ENCODE measurements at places on chromosomes 1 and 21.
A peak's percentile ranks its signal among the peaks of the same experiment; 100 is the strongest.

DNA sequence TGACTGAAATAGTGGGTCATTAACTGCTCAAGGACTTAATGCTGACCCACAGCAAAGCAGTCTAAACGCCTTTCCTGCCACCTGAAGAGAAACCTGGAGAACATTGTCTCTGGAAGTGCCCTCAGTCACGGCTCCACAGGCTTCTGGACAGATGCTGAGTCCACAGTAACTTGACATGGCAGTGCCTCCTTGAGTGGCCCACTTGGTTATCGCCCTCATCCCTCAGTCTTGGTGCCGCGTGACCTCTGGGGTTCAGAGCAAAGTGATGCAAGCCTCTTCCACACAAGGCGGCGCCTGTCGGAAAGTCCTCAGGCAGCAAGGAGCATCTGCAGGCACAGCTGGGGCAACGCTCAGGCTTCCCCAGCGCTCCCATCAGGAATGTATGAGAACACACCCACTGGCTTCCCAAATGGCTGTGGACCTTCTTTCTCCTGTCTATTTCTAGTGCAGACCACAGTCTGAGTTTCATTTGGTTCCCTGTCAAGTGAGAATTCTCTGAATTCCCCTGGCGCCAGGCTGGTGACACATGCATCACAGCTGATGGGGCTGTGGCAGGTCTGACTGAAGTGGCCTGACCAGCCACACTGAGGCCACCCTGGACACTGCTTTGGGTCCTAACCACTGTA lies 13.0 kb upstream of the ANGPTL7 start:
- DNase-seq = no peak

- DNase-seq = no peak
Observed at GRCh38 chr1:100585786-100586185, 47.8 kb downstream of the GPR88 start.

GRCh38 chr21:33699277-33699676 lies 57.0 kb downstream of the ITSN1 start:
- DNase-seq = no peak

DNA sequence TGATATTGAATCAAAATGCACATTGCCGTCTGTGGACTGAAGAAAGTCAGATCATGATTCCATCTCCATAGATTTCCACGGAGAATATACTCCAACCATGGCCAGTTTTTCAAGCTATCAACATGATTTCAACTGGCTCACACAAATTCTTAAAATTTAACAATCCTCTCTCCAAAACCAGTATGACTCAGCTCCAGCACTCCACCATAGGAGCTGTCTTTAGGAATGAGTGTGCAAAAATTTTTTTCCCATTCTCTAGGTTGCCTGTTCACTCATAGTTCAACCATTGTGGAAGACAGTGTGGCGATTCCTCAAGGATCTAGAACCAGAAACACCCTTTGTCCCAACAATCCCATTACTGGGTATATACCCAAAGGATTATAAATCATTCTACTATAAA lies 40.8 kb downstream of the RGL1 start:
- DNase-seq = no peak

DNA sequence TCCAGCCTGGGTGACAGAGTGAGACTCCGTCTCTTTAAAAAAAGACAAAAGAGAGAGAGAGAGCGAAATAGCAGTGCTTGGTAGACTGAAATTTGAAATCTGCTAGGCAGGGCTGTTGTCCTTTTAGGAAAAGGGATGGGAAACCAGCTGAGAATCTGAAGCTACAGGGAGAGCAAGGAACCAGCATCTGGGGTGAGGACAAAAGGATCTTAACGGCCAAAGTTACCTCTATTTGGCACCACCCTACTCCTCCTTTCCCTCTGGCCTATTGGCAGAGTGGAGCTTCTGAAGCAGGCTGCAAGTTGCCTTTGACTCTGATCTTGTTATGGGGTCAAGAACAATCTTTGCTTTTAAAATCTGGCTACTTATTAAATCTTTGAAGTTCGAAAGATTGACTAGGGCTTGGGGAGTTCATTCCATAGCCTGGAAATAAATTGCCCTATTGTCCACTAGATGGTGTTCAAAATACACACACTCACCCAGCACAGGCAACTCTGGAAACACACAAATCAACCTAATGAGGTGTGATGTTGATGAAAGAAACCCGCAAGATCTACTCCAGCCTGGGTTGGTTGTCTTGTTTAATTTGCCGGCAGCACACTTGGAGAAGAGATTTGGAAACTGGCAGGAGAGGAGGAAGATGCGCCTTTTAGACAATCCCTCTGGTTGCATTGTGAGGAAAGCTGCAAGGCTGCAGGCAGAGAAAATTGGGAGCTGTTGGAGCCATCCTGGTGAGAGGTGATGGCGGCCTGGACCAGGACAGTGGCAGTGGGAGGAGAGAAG lies 16.5 kb upstream of the PARP1 start:
- peak; percentile 61 for DNase-seq

GRCh38 chr1:23102289-23102688 lies 66.4 kb downstream of the LUZP1 start:
- no peak for DNase-seq

DNA sequence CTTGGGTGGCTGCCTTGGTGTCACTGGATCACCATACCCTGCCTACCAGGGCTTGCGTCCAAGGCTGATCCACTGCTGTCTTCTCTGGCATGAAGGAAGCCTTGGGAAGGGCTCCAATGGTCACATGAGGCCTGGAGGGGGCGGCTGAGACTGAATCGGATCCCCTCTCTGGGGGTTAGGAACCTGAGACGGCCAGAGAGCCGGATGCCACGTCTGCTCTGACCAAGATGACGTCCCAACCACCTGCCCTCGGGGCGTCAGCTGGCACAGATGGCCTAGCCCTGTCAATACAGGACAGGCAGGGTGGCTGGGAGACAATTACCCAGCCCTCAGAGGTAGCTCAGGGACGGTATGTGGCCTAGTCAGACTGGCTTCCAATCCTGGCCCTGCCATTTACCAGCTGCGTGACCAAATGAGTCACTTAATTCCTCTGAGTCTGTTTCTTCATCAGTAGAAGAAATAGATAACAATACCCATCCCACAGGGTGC lies 5.4 kb downstream of the TRIM62 start:
- no peak for DNase-seq

- no peak for DNase-seq
Observed at GRCh38 chr1:15525050-15526020, 1.3 kb upstream of the DNAJC16 start.

- DNase-seq = no peak
Observed at GRCh38 chr1:73033640-73034039, 751.3 kb upstream of the NEGR1 start.

DNA sequence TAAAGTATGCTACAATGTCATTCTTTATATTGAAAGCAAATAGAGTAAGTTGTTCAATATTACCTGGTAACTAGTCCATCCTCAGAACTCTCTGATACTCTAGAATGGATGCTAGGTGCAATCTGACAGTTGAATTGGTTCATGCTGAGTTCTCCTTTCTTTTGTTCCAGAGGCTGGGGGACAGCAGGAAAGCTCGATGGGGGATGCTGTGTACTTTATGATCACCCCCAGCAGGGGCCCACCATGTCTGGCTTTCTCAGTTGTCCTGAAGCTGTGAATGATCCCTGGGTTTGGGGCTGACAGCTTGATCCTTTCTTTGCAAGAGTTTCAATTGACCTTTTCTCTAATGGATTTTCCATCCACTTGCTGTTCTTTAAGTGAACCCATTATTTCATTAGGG lies 22.5 kb downstream of the FMN2 start:
- no peak for DNase-seq

DNA sequence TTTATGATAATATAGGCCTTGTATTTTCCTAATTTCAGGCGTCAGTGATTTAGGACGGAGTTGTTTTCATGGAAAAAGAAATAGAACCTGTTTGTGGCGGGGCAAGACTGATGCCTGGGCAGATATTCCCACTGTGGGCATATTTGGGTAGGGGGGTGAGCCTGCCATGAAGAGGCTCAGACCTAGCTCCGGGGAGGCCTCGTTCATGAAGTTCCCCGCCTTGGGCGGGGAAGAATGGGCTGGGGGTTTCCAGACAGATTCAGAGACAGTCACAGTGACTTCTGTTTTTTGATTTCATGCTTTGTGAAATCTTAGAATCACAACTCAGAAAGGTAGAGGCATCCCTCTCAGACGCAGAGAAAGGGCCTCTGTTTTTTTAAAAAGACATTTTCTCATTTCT lies 36.1 kb downstream of the RUNX3 start:
- DNase-seq = no peak

- DNase-seq = no peak
Observed at GRCh38 chr1:68358439-68358838, 91.3 kb downstream of the RPE65 start.

DNA sequence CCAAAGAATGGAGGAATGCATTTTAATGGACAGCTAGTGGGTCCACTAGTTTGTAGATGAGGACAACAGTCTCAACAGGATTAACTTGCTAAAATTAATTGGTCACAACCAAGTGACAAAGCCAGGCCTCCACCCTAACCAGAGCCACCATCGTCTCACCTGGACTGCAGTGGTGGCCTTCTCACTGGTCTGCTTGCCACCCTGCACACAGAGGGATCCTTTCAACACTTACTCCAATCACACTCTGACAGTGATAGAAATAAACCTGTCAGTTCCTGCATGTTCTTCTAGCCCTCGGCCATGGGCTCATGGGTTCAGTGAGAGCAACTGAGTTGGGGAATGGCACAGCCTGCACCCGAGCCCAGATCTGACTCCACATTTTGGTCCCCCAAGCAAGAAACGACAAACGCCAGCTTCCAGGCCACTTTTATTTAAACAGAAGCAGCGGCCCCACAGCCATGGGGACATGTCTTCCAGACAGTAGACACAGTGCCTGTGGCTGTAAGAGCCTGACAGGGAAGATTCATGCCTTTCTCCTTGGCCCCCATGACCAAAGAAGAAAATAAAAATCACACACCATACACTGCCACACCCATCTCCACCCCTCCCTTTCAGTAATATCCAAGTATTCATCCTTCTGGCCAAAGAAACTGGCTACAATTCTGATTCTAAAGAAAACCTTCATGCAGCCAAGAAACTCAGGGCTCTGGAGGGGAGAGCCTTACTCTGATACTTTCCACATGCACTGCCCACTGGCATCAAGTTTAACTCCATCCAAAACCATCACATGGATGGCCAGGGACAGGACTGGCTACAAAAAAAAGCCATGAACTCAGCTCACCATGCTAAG lies 37.6 kb downstream of the DHCR24 start:
- DNase-seq = no peak

GRCh38 chr1:162357681-162358266 lies 18.9 kb downstream of the SPATA46 start:
- DNase-seq = no peak

DNA sequence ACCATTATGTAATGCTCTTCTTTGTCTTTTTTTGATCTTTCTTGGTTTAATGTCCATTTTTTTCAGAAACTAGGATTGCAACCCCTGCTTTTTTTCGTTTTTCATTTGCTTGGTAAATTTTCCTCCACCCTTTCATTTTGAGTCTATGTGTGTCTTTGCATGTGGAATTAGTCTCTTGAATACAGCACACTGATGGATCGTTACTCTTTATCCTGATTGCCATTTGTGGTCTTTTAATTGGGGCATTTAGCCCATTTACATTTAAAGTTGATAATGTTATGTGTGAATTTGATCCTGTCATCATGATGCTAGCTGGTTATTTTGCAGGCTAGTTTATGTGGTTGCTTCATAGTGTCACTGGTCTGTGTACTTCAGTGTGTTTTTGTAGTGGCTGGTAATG lies 75.6 kb upstream of the ETV3 start:
- DNase-seq = no peak

GRCh38 chr1:53370369-53370961 lies 42.6 kb upstream of the LRP8 start:
- DNase-seq = no peak

DNA sequence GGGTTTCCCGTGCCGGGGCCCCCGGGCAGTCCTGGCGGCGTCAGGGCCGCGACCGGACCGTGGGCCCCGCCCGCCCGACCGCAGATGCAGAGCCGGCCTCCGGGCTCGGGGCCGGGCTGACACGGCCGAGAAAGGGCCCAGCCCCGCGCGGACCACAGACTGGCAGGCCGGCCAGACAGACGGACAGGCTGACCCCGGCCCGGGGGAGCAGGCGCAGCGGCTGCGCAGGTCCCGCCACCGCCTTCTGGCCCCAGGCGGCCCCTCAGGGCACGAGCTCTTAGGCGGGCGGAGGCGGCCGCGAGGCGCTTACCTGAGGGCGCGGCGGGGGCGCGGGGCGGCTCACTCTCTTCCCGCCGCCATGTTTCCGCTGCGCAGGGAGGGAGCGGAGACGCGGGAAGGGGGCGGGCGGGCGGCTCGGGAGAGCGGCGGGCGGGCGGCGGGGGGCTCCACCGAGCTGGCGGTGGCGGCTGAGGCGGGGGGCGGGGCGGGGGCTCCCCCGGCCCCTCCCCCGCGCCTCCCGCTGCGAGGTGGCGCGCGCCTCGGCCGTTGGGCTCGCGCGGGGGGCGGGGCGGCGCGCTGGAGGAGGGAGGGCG lies at the start of gene SCMH1:
Gene SCMH1 (minus strand): TSS at position 558 of the 593 bp plus-strand sequence. CDS start 56,173 bp downstream, outside the sequence.
- DNase-seq = peak; percentile 78

- no peak for DNase-seq
Observed at GRCh38 chr1:20511518-20512428, 3.8 kb upstream of the MUL1 start.
